ENCODE measurements at places on chromosomes 3 and 15.

DNA sequence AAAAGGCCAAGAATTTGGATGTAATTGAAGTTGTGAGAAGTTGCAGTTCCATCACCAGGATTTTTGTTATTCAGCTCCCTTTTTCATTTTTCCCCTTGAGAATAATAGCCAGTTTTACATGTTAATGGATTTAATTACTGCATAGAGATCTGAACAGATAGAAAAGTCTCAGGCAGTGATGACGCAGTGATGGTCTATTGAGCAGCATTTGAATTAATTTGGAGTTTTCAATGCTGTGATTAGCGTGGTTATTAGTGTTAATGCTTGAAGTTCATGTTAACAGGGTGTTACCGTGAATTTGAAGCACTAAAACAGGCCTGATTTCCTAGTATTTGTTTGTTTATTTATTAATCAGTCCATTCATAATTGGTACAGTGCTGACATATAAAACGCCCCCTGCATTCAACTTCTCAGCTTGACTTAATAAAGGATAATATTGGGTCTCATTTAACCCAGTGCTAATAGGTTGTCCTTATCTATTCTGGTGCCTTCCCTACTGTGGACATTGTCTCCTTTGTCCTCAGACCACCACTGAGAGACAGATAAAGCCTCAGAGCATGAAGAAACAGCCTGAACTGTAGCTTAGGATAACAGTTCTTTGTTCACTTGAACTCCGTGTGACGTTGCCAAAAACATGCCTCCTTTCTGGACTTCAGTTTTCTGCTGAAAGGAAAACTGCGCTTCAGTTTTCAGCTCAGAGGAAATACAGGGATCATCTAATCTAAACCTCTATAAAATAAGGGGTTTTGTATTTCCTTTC lies 82.4 kb downstream of the RTP4 start:
- no peak for DNase-seq

DNA sequence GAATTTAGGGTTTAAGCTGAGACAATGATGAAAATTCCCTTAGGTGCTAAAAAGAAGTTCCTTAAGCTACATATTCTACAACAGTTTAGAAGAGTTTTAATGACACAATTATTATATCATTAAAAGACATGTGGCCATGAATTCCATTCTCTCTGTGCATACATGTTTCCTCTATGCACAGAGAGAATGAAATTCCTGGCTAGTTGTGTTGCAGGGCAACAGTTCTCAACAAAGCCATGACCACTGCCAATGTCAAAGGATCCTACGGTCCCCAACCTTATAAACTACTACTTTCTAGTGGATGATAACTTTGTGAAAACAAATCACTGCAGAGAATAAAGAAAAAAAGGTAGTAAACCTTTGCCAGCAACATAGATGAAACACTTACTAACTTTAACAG lies 122.7 kb downstream of the OTOL1 start:
- DNase-seq, result no peak

GRCh38 chr3:21357241-21357640 lies 393.8 kb downstream of the ZNF385D start:
- no peak for DNase-seq

DNA sequence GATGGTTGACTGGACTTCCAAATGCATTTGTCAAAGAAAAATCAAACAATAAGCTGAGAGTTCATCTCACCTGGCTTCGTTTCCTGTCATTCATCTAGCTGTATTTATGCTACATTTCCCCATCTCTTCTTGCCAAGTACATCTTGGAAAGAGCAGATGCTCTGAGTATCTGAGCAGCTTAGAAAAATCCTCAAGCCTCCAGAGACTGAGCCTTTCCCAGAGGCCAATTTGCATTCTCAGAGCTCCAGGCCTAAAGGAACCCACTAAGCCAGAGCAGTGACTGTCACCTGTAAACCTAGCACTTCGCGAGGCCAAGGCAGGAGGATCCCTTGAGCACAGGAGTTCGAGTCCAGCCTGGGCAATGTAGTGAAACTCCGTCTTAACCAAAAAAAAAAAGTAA lies 100.5 kb downstream of the XXYLT1 start:
- no peak for DNase-seq

All from AG04449 (cell line).